ENCODE measurements at places on chromosomes 7 and 10. TPM values are rescaled to one million over a fixed set of nuclear protein-coding genes. Genes with fewer than 3 reads are reported as not detected.
A peak's percentile ranks its signal among the peaks of the same experiment; 100 is the strongest.

GRCh38 chr10:103789771-103790201, 65.6 kb downstream of the SH3PXD2A start:
- H3K4me3 ChIP-seq, result no peak overlapping the region
- DNase-seq, result no peak
- no peaks in the 10 kb centered on the region for H3K36me3 ChIP-seq
- H3K4me1 ChIP-seq, result peaks cover 10% of the 10 kb centered on the region
- H3K27me3 ChIP-seq, result no peaks in the 10 kb centered on the region

- no peak for DNase-seq
- no peak overlapping the region for H3K4me3 ChIP-seq
- H3K27me3 ChIP-seq, result no peaks in the 10 kb centered on the region
- no peak overlapping the region for H3K27ac ChIP-seq
Measured at GRCh38 chr7:86558680-86559501, 84.8 kb upstream of the GRM3 start.

GRCh38 chr10:112279433-112279832, 3.8 kb upstream of the TECTB start:
- H3K27ac ChIP-seq, result no peak overlapping the region
- no peaks in the 10 kb centered on the region for H3K36me3 ChIP-seq
- no peaks in the 10 kb centered on the region for H3K27me3 ChIP-seq
- H3K4me3 ChIP-seq, result no peak overlapping the region

GRCh38 chr10:119292968-119293760, 85.8 kb downstream of the GRK5 start:
- H3K4me3 ChIP-seq, result no peak overlapping the region
- H3K4me1 ChIP-seq, result peaks cover 30% of the 10 kb centered on the region
- H3K36me3 ChIP-seq, result no peaks in the 10 kb centered on the region
- no peaks in the 10 kb centered on the region for H3K27me3 ChIP-seq
- no peak for DNase-seq
- no peak overlapping the region for H3K27ac ChIP-seq

GRCh38 chr7:51235593-51236313, 80.9 kb downstream of the COBL start:
- no peak overlapping the region for H3K27ac ChIP-seq
- H3K4me3 ChIP-seq, result no peak overlapping the region
- no peaks in the 10 kb centered on the region for H3K4me1 ChIP-seq
- no peaks in the 10 kb centered on the region for H3K36me3 ChIP-seq

GRCh38 chr10:120336911-120337540, 120.0 kb upstream of the PLPP4 start:
- no peaks in the 10 kb centered on the region for H3K4me1 ChIP-seq
- no peaks in the 10 kb centered on the region for H3K36me3 ChIP-seq
- peak; percentile 26 for DNase-seq
- no peak overlapping the region for H3K4me3 ChIP-seq
- no peak overlapping the region for H3K27ac ChIP-seq

DNA sequence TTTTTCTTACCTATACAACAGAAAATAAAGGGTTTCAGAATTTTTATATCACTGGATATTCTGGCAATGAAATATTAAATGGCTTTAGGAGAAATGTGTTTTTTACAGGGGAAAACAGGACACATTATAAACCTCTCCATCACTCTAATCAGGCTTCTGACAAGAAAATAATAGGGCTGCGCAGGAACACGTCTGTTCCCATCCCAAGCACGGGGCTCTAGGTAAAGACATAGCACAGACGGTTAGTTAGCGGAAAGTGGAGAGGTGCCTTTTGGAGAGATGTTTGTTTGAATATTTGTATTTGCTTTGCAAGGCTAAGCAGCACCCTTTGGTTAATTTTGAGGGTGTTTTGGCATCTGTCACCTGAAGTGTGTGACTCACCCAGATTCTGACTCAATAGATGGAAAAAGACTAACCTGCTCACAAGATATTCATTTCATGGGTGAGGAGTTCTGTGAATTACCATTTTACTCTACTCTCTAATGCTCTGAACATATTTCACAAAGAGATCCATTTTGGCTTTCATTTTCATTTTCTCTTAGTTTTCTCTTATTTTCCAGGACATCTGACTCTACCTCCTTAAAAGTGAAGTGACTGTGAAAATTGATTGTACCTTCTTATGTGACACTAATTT, 174.5 kb upstream of the AKR1E2 start:
- no peaks in the 10 kb centered on the region for H3K27me3 ChIP-seq
- peaks cover 3% of the 10 kb centered on the region for H3K4me1 ChIP-seq
- no peak for DNase-seq
- H3K36me3 ChIP-seq, result no peaks in the 10 kb centered on the region
- H3K27ac ChIP-seq, result no peak overlapping the region
- H3K4me3 ChIP-seq, result no peak overlapping the region

Gene HOXA2
- total RNA-seq, result 0.61 TPM

Gene MRPL32
- total RNA-seq, result 38.5 TPM

All from left lung (tissue), 14 donors.